GOT3 (cell line): ENCODE measurements at places on chromosomes 13 and 19.

DNA sequence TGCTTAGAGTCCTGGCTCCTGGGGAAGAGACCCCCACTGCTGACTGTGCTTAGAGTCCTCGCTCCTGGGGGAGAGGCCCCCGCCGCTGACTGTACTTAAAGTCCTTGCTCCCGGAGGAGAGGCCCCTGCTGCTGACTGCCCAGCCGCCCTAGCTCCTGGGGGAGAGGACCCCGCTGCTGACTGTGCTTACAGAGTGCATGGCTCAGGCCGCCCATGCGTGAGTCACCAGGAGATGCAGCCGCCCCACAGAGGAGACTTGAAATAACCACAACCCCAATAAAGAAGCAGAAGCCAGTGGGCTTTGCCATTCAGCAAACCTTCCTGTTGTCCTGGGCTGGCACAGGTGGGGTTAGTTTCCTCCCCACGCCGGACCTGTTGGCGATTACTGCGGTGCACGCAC is 79.2 kb upstream of the C13orf46 start:
- no peak for DNase-seq

DNA sequence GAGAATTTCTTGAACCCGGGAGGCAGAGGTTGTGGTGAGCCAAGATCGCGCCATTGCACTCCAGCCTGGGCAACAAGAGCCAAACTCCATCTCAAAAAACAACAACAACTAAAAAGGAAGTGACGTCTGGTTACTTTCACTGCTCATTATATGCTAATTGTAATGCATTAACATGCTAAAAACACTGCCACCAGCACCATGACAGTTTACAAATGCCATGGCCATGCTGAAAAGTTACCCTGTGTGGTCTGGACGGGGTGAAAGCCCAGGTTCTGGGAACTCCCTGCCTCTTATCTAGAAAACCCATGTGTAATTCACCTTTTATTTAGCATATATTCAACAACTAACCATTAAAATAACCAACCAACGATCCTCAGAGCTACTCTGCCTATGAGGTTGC is 28.1 kb downstream of the CPT1C start:
- no peak for DNase-seq

- DNase-seq, result no peak
These were observed 374.5 kb downstream of the KCNRG start for GRCh38 chr13:50389726-50390125.

DNA sequence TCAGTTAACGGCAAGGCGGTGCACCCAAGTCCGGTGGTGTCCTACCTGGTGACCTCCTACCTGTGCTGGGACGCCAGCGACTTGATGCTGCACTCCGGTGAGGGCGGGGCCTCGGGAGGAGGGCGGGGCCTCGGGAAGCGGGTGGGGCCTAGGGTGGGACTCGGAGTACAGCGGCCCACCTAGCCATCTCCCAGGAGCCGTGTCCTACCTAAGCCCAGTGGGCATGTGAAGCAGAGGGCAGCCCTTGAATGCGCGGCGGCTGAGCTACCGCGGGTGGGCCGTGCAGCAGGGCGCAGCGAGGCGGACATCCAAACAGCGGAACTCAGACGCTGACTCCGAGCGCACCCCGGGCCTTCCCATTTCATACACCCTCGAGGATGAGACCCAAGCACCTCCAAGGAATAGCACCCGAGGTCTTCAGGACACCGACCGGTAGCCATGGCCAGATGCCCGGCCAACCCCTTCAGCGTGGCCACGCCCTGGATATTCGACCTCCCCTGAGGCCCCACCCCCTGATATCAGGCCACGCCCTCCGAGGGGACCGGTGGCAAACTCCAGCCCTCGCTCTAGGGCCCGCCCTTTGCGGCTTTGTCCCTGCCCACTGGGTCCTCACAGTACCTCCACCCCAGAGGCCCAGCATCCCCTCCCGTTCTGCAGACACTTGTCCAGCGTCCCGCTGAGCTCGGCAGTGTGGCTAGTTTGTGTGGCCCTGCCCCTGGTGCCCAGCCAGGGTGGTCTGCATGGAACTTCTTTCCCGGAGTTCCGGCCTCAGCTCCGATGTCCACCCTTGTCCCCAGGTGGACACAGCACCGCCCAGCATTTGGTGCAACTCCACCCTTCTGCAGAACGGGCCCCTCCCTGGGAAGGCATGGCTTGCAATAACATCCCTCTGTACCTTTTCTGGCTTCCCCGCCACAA is 5.4 kb downstream of the KLK1 start:
- DNase-seq, result no peak

DNA sequence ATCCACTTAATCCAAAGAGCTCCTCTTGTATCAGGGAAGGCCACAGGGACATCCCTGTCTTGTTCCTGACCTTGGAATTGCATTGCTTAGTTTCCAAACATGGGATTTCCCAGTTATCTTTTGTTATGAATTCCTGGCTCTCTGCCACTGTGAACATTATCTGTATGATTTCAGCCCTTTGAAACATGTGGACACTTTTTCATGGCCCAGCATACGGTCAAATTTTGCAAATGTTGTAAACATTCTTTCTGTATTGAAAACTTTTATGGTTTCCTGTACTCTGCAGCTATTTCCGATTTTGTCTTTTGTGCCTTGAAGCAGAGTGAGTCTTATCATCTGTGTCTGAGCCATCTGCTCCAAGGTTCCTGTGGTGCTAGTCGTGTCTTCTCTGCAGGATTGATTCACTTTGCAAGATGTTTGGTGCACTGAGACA is 4.5 kb upstream of the CFAP97D2 start:
- no peak for DNase-seq

GRCh38 chr19:42942187-42942789 is 5.3 kb upstream of the PSG7 start:
- no peak for DNase-seq

DNA sequence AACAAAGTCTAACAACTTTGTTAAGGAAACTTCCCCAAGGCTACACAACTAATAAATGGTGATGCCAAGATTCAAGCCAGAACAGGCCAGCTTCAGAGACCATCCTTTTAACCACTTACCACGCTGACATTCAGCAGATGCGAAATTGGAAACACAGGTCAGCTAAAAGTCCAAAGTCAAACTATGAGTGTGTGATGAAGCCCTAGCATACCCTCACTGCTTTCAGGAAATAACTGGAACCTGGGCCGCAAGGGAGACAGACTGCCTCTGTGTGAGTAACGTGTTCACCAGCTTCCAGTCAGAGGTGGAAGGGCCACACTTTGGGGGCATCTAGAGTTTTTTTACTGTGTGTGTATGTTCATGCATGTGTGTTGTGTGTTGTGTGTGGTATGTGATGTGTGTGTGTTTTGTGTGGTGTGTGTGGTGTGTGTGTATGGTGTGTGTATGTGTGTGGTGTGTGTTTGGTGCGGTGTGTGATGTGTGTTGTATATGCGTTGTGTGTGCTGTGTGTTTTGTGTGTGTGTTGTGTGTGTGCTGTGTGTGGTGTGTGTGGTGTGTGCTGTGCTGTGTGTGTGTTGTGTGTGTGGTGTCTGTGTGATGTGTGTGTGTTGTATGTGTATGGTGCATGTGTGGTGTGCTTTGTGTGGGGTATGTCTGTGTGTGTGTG is 12.5 kb upstream of the PDX1 start:
- no peak for DNase-seq
